ENCODE measurements at places on chromosomes 4 and X.
A peak's percentile ranks its signal among the peaks of the same experiment; 100 is the strongest.

- no peak for DNase-seq
Measured at GRCh38 chr4:79652232-79652631, 244.2 kb upstream of the GK2 start.

GRCh38 chrX:132435222-132435621 is 53.6 kb downstream of the MBNL3 start:
- DNase-seq: no peak

DNA sequence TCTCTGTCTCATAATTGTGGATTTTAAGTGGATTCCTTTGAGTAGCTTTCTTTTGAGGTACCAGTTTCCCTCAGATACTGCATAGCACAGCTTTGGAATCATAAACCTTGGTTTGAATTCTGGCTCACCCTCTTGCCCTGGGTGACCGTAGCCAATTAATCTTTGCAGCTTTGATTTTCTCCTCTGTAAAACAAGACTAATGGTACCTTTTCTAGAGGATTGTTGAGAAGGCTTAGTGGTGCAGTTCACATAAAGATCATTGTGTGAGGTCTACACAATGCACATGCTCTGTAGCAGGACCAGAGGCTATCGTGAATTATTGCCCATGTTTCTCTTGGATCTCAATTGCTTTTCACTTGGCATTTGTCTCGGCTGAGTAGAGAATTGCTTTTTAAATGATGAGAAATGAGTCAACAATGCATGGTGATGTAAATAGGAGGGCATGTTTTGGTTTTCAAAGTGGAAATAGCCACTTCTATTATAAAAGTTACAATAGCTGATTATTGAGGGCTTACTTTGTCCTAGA is 47.9 kb downstream of the TMEM131L start:
- no peak for DNase-seq

GRCh38 chr4:4800646-4801408 is 58.6 kb upstream of the MSX1 start:
- DNase-seq: no peak

- no peak for DNase-seq
Measured at GRCh38 chrX:18900401-18900976, 83.4 kb downstream of the PHKA2 start.

- no peak for DNase-seq
Measured at GRCh38 chr4:35506161-35506560, 738.2 kb downstream of the ARAP2 start.

DNA sequence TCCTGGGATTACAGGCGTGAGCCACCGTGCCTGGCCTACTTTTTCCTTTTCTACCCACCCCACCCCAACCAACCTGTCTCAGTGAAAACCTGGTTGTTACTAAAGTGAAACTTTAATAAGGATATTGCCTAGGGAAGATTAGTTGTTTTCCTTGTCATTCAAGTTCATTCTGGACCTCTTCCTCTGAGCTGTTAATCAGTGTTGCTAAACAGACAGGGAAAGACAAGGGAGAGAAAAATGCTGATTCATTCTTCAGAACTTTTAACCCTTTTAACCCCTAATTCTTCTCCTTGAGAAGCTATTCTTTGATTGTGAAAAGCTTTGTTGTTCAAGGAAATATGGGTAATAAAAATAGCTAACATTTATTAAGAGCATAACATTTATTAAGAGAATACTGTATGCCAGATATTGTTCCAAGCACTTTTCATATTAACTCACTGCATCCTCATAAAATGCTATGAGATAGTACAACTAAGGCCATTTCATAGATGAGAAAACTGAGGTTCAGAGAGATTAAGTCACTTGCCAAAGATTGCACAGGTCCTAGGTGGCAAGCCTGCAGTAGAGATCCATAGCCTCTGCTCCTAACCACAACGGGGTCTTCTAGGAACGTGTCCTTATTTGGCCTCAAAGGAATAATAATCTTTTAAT is 34.8 kb downstream of the OSTC start:
- no peak for DNase-seq

DNA sequence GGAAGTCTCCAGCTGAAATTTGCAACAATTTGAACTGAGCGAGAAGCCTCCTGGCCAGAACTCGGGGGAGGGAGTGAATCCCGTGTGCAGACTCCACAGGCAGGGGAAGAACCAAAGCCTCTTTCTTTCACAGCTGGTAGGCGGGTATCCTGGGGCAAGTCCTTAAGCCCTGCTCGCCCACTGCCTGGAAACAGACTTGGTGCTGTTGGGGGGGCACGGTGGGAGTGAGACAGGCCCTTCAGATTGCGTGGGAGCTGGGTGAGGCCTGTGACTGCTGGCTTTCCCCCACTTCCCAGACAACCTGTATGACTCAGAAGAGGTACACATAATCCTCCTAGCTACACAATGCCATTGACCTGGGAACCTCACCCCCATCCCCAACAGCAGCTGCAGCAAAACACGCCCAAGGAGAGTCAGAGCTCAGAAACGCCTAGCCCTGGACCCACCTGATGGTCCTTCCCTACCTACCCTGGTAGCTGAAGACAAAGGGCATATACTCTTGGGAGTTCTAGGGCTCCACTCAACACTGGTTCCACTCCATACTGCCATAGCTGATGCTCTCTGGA is 22.4 kb upstream of the RLIM start:
- DNase-seq: no peak

DNA sequence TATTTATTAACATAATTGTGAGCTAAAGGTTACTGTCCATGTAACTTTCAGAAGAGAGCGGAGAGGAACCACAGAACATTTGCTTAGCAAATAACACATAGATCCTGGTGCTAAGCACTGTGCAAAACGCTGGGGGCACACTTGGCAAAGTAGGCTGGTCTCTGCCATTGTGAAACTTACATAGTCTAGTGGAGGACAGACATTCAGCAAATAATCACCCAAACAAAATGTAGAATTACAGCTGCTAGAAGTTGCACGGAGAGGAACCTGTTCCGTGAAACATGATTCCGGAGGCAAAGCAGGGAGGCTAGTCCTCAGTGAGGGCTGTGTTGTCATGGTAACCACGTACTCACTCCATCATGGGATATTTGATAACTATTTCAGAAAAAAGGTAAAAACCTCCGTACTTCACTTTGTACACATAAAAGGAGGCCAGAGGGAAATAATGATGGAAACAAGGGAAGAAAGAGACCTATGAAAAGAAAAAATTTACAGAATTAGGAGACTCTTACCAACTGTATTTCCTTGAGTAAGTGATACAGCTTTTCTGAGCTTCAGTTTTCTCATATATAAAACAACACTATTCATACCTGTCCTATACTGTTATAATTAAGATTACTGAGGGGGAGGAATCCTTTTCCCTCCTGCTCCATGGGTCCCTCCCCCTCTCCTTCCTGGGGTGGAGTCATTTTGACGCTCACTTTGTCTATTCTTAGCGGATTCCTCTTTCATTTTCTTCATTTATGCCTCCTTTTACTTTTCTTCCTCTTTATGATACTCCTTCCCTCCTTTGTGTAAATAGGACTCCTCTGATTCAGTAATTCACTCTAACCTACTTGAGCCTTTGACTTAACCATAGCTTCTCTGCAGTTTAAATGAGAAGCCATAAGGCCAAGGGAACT is 825 bp upstream of the RASGEF1B start:
- DNase-seq: peak; percentile 58

DNA sequence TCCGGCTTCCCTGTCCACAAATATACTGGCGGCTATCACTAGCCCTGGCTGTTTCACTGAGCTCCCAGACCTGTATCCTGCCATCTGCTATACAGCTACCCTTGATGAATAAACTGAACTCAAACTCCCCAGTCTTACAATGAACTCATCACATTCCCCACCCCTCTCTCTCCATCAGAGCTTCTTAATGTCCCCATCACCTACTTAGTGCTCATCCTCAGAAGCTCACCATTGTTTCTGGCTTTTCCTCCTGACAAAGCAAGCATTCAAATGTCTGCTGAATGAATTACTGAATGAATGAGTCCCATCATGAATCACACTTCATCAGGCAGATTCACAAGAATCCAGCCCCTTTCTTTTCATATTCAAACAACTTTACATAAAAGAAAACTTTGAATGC is 5.7 kb upstream of the DGAT2L6 start:
- DNase-seq: no peak

GRCh38 chr4:121784975-121785374 is 16.1 kb upstream of the EXOSC9 start:
- no peak for DNase-seq

GRCh38 chrX:78923198-78924015 is 21.8 kb upstream of the P2RY10 start:
- peak; percentile 81 for DNase-seq

DNA sequence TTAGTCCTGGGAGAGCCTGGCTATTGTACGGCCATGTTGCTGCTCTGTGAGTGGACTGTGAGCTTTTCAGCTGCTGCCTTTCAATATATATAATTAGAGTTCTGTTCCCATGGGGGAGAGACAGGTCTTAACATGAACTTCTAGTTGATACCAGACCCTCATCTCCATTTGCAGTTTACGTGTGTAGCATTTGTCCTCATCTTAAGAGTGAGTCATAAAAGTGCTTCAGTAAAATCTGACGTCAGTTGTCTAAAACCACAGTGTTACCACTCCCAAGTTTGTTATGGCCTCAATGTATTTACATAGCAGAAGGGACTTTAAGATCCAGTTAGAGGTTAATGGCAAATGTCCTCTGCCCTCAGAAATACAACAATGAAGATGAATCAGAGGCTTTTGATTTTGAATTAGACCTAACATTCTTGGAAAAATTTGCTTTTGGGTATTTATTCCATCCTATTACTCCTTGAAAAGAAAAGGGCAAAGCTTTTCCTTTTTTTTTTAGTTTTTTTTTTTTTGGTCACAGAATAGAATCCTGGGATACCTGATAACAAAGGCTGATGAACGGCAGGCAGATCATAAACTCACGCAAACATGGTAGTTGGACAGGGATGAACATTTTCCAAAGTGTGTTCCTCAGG is 38.6 kb downstream of the PHOX2B start:
- DNase-seq: no peak

DNA sequence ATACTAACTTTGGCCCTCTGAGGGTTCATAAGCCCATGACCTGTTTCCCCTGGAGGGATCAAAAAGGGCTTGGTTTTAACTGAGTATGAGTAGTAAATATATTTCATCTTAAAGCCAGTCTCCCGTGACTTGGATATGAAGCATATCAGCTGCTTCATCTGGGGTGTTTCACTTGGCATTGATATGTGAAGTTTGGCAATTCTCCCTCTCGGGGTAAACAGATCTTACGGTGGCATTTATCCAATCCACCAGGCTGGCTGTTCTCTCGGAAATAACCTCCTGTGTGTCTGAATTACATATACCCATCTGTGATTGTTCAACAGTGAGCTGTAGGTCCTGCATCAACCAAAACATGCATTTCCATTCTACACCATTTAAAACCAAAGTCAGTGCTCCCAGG is 130.7 kb downstream of the ADAM29 start:
- DNase-seq: no peak

- DNase-seq: no peak
Measured at GRCh38 chr4:113881256-113881655, 98.2 kb downstream of the ARSJ start.

DNA sequence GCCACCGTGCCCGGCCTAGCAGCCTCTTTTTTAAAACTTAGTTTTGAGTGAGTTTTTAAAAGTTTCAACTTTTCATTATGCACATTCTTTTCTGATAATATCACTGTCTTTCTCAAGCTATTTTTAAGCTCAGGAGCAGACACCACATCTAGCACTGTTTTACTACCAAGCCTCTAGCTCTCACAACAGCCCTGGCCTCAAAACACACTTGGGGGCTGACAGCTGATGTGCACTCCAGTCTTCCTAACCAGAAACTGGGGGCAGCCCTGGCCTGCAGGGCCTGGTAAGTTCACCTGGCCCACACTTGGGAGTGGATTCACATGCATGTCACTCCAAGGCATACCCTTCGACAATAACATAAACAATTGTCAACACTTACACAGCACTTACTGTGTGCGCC is 34.0 kb downstream of the CENPU start:
- no peak for DNase-seq

DNA sequence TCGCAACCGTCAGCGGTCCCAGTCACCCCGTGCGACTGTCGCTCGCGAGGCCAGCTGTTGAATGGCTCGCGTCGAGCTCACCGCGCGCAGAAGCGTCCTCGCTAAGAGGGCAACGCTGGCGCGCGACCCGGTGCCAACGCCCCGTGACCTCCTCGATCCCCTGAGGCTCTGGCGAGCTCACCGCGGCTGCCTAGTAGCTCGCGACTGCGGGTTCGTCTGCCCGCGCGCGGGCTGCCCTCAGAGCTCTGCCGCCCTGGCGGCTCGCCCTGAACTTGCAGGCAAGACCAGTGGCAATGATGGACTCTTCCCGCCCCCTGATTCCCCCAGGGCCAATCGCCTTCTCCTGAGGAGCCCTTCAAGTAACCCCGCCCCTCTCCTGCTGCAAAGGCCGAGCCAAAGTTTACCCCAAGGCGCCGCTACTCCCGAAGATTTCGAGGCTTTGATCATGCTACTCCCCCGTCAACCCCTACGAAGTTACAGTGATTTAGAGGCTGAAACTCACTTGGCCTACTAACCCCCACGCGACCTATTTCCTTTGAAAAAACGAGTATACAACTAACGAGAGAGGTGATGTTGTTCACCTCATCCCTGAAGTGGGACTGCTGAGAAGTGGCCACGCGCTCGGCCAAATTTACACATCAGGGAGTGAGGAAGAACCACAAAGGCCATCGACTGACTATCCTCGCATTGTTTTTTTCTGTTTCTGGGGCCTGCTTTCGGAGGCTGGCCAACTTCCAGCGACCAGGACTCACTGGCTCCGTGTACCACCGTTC is 37.5 kb downstream of the PGRMC1 start:
- peak; percentile 34 for DNase-seq

GRCh38 chr4:11514779-11515419 is 86.2 kb upstream of the HS3ST1 start:
- no peak for DNase-seq

- DNase-seq: no peak
Measured at GRCh38 chr4:76558396-76559235, 123.6 kb downstream of the SHROOM3 start.

GRCh38 chrX:40174854-40175510 is 77.2 kb upstream of the BCOR start:
- peak; percentile 76 for DNase-seq

- no peak for DNase-seq
Measured at GRCh38 chr4:157080605-157081004, 4.7 kb downstream of the GLRB start.

DNA sequence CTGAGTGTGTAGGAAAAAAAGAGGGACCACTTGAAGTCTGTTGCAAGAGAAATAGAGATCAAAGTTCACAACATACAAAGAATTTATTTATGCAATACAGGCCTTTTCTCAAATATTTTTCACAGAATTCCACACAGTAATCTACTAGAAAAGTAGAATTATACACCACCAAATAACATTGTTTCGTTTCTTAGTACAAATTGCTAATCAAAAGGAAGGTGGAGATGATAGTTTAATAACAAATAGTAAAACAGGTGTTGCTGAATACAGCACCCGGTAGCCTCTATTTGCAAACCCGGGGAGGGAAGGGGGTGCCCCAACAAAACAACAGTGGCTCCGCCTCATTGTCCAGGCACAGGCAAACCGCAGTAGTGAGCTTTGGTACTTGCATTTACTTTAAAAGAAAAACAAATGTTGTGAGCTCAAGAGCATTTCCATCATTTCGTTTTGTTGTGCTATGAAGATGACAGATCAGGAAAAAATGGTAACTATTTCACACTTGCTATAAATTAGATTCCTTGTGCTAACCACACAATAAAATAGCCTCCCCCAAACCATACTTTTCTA is 186.4 kb downstream of the DCLK2 start:
- no peak for DNase-seq

Data from GM12865 (cell line).